ENCODE measurements at places on chromosomes 1 and 21.

- peak; percentile 44 for DNase-seq
These were observed 716 bp upstream of the MTARC1 start for GRCh38 chr1:220786057-220786336.

- no peak for DNase-seq
These were observed 578 bp upstream of the SESN2 start for GRCh38 chr1:28258628-28259251.

- no peak for DNase-seq
These were observed 289.9 kb downstream of the DPYD start for GRCh38 chr1:97630948-97631347.

- DNase-seq, result no peak
These were observed 49.6 kb upstream of the PSMG1 start for GRCh38 chr21:39232861-39233291.

DNA sequence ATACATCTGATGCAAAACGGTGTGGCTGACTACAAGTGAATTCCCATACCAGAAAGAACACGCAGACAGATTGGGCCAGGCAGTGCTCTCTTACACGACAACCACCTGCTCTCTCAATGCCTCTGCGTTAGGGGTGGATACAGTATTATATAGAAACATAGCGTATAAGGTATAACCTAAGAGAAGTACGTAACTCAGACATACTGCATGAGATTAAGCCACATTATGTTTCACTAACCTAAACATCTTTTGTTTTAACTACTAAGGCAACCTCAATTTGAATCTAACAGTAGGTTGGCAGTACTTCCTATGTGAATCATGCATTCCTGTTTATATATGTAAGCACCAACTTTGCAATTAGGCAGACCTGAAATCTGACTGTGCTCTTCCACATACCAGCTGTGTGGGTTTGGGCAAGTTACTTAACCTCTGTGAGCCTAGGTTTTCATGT, 58.1 kb upstream of the COA6 start:
- no peak for DNase-seq

All from DMS79 (cell line).